Muscle of leg (tissue), 16 donors: ENCODE measurements at places on chromosomes 6 and 20. TPM values are rescaled to one million over a fixed set of nuclear protein-coding genes. Genes with fewer than 3 reads are reported as not detected.
A peak's percentile ranks its signal among the peaks of the same experiment; 100 is the strongest.

Gene FGD2
- polyA plus RNA-seq: 2.6 TPM

Gene EEF1A2
- 707 TPM for polyA plus RNA-seq

- no peak for DNase-seq
- H3K27me3 ChIP-seq: peaks cover 27% of the 10 kb centered on the region
- H3K4me3 ChIP-seq: no peak overlapping the region
- H3K4me1 ChIP-seq: no peaks in the 10 kb centered on the region
- no peaks in the 10 kb centered on the region for H3K36me3 ChIP-seq
Observed at GRCh38 chr20:36299459-36299858, 6.7 kb upstream of the DLGAP4 start.

DNA sequence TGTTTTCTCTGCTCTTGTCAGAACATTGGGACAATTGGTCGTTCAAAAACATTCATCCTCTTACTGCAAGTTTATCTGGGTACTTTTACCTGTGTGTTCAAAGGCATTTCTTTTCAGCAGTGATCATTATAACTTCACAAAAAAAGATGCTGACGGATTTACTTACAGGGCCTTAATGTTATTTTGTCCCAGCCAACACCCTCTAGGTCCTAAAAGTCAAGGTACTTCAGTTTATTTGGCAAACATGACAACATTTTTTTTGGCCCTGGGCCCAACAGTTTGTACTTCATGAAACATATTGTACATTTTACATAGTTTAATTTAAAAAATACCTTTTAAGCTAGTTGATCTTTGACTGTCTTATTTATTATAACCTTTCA is 241.2 kb upstream of the TAB2 start:
- peaks cover 15% of the 10 kb centered on the region for H3K4me1 ChIP-seq
- no peak overlapping the region for H3K4me3 ChIP-seq
- H3K27me3 ChIP-seq: no peaks in the 10 kb centered on the region
- peaks cover 7% of the 10 kb centered on the region for H3K36me3 ChIP-seq
- no peak for DNase-seq

DNA sequence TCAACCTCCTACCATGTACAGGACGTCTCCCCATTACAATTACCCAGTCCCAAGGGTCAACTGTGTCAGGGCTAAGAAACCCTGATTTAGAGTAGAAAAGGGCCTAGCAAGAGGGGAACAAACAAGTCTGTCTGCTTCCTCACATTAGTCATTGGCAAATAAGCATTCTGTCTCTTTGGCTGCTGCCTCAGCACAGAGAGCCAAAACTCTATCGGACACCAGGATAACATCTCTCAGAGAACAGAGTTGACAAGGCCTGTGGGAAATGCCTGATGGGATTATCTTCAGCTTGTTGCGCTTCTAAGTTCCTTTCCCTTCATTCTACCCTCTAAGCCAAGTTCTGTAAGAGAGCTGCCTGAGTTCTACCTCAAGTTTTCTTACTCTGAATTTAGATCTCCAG is 19.0 kb upstream of the VSX1 start:
- no peaks in the 10 kb centered on the region for H3K27me3 ChIP-seq
- H3K4me1 ChIP-seq: no peaks in the 10 kb centered on the region
- DNase-seq: peak; percentile 42
- no peak overlapping the region for H3K27ac ChIP-seq
- H3K36me3 ChIP-seq: no peaks in the 10 kb centered on the region

GRCh38 chr6:148501178-148501590 is 158.5 kb downstream of the SASH1 start:
- peak; percentile 82 for DNase-seq
- H3K27me3 ChIP-seq: no peaks in the 10 kb centered on the region
- peak overlapping the region; percentile 88 for H3K27ac ChIP-seq
- peaks cover 22% of the 10 kb centered on the region for H3K4me1 ChIP-seq

DNA sequence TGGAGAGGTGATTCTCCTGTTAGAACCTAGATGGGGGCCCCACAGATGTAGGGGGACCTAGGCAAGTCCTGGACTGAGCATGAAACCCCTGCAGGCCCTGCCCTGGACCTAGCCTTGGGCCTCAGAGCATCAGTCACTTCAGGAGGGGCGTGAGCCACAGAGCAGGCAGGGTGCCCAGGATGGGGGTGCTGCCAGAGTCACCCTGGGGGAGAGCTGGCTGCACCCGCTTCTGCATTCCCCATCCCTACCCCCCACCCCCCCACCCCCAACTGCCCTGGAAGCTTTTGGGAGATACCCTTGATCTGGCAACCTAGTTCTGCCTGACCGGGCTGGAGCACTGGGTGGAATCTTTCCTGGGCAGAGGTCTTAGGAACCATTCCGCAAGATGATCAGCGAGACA is 125.6 kb downstream of the GRM4 start:
- no peak overlapping the region for H3K27ac ChIP-seq
- no peak overlapping the region for H3K4me3 ChIP-seq
- H3K4me1 ChIP-seq: peaks cover 8% of the 10 kb centered on the region
- no peak for DNase-seq
- H3K27me3 ChIP-seq: peaks cover 8% of the 10 kb centered on the region
- no peaks in the 10 kb centered on the region for H3K36me3 ChIP-seq

DNA sequence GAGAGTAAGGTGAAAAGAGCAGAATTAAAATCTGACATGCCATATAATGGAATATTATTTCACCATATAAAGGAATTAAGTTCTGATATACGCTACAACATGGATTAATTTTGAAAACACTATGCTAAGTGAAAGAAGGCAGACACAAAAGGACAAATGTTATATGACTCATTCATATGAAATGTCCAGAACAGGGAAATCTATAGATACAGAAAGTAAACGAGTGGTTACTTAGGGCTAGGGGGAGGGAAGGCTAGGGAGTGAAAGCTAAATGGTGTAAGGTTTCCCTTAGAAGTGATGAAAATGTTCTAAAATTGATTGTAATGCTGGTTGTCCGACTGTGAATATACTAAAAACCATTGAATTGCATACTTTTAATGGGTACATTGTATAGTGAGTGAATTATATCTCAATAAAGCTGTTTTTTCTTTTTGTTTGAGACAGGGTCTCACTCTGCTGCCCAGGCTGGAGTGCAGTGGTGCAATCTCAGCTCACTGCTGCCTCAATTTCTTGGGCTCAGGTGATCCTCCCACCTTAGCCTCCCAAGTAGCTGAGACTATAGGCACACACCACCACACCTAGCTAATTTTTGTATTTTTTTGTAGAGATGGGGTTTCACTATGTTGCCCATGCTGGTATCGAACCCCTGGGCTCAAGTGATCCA is 8.2 kb downstream of the PRPH2 start:
- H3K27me3 ChIP-seq: no peaks in the 10 kb centered on the region
- peaks cover 3% of the 10 kb centered on the region for H3K4me1 ChIP-seq
- no peak overlapping the region for H3K4me3 ChIP-seq
- H3K36me3 ChIP-seq: no peaks in the 10 kb centered on the region
- no peak for DNase-seq

DNA sequence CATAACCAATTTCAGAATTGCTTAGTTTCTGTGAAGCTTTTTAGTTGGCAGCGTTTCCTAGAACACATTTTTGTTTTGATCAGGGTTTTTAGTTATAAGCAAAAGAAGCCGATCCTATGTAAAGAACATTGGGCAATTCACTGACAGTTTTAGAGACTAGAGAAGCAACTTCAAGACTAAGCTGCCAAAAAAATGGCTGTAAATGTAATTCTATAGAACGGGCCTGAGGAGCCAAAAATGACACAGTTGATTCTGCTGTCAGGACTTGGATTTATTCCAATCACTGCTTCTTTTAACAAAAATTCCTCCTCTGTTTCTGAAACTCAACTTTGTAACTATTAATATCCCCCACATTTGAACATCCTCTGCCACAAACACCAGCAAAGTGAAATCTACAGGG is 236.0 kb upstream of the EYS start:
- peak; percentile 69 for DNase-seq
- no peak overlapping the region for H3K27ac ChIP-seq
- H3K27me3 ChIP-seq: no peaks in the 10 kb centered on the region
- H3K4me3 ChIP-seq: no peak overlapping the region
- no peaks in the 10 kb centered on the region for H3K36me3 ChIP-seq
- H3K4me1 ChIP-seq: no peaks in the 10 kb centered on the region

GRCh38 chr20:59596690-59597089 is 7.7 kb upstream of the PHACTR3 start:
- peaks cover 12% of the 10 kb centered on the region for H3K27me3 ChIP-seq
- no peaks in the 10 kb centered on the region for H3K4me1 ChIP-seq
